Chondrocyte (in vitro differentiated cells): ENCODE measurements at places on chromosomes 1 and 21. TPM values are rescaled to one million over a fixed set of nuclear protein-coding genes. Genes with fewer than 3 reads are reported as not detected.

The HSD3B1 gene
- not detected in 3 replicates for total RNA-seq

DNA sequence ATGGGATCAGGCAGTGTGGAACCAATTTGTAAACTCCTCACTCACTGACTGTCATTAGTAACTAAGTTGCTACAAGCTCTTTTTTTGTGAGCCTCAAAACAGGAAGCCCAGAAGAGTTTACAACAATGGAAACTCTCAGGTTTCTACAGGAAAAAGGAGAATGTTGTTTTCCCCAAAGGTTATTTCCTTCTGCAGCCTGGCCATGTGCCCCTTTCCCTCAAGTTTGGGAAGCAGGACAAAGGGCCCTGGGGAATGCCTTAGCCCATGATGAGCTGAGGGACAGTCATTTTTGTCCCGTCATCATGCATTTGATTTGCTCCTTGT, 395.9 kb downstream of the KIF26B start:
- H3K27ac ChIP-seq = peak overlapping the region; percentile 54
- H3K4me1 ChIP-seq = peaks cover 4% of the 10 kb centered on the region
- no peaks in the 10 kb centered on the region for H3K27me3 ChIP-seq
- DNase-seq = no peak
- no peak overlapping the region for H3K4me3 ChIP-seq

The CA6 gene
- total RNA-seq = not detected in 3 replicates

DNA sequence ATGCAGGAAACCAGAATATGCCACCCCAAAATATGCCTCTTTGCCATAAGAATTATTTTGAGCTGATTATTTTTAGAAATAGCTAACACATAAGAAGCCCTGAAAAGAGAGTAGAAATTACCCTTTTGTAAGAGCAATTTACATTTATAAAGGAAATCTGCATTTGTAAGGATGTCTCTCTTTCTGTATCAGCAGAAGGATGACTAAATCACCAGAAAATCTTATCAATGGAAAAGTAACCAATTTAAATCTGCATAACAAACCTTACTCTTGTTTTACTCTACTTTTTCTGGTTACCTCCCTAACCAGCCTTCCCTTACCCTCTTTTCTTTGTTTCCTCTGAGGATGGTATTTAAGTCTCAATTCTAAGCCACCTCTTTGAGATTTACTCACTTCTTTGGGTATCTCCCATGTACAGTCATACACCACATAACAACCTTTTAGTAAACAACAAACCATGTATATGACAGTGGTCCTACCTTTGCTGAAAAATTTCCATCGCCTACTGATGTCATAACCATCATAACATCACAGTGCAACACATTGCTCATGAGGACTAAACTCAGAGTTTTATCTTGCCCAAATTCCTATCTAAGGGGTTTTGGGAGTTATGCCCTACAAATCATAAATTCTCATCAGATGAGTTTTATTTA, 126.6 kb upstream of the PLPPR4 start:
- DNase-seq = no peak
- H3K4me1 ChIP-seq = no peaks in the 10 kb centered on the region
- H3K27ac ChIP-seq = no peak overlapping the region
- H3K4me3 ChIP-seq = no peak overlapping the region
- peaks cover 2% of the 10 kb centered on the region for H3K27me3 ChIP-seq

- H3K27me3 ChIP-seq = no peaks in the 10 kb centered on the region
- H3K36me3 ChIP-seq = peaks cover 8% of the 10 kb centered on the region
- H3K4me3 ChIP-seq = no peak overlapping the region
- no peak for DNase-seq
Observed at GRCh38 chr1:234398849-234399381, 25.7 kb downstream of the COA6 start.
